K562 (cell line): ENCODE measurements at places on chromosomes 12 and 14. TPM values are rescaled to one million over a fixed set of nuclear protein-coding genes. Genes with fewer than 3 reads are reported as not detected.

KRT3 gene
- total RNA-seq = not detected in 2 replicates

COCH gene
- 64.0 and 65.7 TPM in 2 replicates for total RNA-seq

SLC8A3 gene
- total RNA-seq = not detected in 2 replicates

HOXC9 gene
- total RNA-seq = 9.3 and 9.9 TPM in 2 replicates

ISCA2 gene
- total RNA-seq = 20.3 and 21.1 TPM in 2 replicates

RBP5 gene
- 11.1 and 15.7 TPM in 2 replicates for total RNA-seq

ZNF10 gene
- total RNA-seq = 4.3 and 5.0 TPM in 2 replicates

KRT72 gene
- total RNA-seq = 0.09 TPM in 1 of 2 replicates, not detected in the other

DEPDC4 gene
- 4.3 and 5.7 TPM in 2 replicates for total RNA-seq

LRRIQ1 gene
- total RNA-seq = not detected in 2 replicates

LTBP2 gene
- 0.18 and 0.20 TPM in 2 replicates for total RNA-seq

- no peak for DNase-seq
Observed at GRCh38 chr14:93930296-93930988, 3.3 kb downstream of the FAM181A start.

DNA sequence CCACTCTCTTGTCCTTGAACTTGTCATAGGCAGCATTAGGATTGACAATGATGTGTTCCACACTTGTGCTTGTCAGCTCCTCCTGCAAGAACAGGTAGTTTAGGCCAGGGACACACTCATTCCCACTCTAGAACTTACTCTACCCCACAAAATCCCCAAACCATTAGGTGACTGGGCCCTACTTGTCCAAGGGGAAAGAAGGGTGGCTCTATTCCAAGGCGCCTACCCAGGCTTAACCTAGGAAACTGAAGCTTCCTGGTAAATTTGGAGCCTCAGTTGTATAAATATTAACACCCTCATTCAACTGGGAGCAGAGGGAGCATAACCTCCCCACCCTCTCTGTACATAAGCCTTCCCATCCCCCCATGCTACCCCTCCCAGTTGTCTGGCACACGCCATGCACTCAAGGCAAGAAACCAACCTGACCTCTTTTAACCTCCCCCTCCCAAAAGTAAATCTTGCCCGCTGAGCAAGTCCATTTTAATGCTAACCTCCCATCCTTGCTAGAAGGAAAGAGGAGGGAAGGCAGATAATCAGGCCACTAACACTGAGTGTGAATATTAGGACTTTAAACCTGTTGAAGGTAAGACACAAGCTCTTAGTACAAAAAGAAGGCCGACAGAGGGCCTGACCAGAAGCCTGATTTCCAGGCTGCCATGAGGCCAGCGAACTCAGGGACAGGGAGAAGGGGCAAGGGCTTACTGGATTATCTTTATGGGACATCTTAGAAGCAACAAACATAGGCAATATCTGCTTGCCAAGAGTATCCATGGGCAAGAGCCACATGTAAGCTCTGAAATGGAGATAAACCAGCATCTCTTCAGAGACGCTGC lies 11.0 kb downstream of the DCTN2 start:
- DNase-seq = no peak

GRCh38 chr12:81416571-81416970 lies 338.7 kb downstream of the ACSS3 start:
- no peak for DNase-seq

DNA sequence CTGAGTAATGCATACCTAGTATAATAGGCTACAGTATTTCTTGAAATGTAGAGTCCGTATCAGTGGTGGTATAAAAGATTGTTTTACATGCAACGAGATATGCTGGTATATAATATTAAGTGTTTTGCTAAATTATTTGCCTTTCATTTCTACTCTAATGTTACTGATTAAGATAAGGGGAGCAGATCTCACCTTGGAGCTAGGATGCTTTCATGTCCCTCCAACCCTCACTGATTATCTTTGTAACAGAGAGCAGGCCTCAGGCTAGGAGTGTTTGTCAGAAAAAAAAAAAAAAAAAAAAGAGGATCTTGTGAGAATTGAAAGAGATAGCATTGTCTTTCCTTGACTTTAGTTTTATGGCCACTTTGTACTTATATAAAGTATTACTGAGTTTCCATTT lies 92.6 kb downstream of the PDE3A start:
- no peak for DNase-seq

- no peak for DNase-seq
Observed at GRCh38 chr14:72677664-72678063, 216.2 kb downstream of the DPF3 start.

GRCh38 chr12:93825931-93826555 lies 148.9 kb downstream of the CRADD start:
- no peak for DNase-seq

DNA sequence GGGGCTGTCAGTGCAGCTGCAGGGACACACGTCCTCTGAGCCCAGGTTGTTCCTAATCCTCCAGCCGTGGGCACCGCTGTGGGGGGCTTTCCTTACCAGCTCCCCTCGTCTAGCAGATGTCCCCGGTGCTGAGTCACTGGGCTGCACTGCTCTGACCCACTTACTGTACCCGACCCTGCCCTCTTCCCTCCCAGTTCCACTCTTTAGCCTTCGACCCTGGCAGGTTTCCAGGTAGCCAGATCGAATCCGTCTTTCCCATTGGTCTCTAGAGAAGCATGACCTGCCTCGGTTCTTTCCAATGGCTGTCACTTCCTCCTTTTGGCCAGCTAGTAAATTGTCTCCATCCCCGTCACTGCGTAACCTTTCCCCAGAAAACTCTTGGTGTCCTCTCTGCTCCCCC lies 48.4 kb downstream of the ELK3 start:
- DNase-seq = peak; percentile 44

DNA sequence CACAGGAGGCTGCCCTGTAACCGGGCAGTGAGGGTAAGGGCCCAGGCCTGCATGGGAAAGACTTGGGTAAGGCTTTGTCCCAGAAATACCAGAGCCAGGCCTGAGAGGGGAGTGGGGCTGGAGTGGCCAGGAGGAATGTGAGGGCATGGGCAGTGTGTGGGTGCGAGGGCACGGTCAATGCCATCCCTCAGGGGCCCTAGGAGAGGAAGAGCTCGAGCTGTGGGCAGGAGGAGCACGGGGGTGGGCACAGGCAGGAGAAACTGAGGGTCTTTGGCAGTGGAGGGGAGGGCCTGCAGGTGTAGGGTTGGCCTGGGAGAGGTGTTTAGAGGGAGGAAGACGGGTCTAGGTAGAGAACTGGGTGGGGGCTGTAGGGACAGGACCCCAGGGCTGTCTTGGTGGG lies 381.6 kb downstream of the TMEM121 start:
- DNase-seq = no peak

DNA sequence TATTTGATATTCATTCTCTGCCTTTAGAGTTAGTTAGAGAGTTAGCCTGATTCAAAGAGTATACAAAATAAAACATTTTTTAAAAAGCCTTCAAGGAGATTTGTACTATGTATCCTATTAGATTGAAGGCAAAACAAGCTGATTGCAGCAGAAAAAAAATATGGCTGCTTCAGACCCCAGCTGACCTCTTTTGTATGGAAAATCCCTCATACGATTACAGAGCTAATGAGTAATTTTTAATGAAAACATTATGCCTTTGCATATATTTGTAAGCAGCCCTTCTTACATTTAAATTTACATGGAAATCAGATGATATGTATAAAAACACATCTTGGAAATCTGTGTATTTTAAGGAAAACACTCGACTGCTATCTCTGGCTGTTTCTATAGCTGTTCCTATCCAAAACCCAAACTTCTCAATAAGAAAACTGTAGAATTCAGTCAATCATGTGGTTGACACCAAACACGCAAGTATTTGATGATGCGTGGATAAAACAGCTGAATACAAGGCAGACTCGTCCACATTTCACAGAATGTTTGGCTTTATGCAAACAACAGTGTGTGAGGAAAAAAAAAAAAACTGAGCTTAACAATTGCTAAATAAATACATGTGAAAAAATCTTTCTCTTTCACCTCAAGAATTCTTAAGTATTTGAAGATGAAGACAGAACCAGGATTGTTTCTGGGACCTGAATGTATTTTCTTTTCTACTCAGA lies 275.3 kb downstream of the EGLN3 start:
- DNase-seq = no peak

DNA sequence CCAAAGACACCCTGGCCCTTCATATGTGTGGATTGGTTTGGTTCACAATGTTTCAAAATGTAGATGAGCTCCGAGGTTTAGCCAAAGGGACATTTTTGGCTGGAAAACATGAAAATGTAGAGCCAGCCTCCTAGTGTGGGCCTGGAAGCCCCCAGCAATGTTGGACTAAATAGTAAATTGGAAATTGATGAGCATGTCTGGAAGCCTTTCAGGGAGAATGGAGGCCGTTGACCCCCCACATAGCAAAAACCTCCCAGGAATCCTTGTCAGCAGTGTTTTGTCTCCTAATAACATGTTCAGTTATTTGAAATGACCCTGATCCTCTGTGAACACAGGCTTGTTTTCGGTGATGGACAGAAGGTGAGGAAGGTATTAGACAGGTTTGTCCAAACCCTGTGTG lies 65.1 kb upstream of the TBX3 start:
- no peak for DNase-seq

DNA sequence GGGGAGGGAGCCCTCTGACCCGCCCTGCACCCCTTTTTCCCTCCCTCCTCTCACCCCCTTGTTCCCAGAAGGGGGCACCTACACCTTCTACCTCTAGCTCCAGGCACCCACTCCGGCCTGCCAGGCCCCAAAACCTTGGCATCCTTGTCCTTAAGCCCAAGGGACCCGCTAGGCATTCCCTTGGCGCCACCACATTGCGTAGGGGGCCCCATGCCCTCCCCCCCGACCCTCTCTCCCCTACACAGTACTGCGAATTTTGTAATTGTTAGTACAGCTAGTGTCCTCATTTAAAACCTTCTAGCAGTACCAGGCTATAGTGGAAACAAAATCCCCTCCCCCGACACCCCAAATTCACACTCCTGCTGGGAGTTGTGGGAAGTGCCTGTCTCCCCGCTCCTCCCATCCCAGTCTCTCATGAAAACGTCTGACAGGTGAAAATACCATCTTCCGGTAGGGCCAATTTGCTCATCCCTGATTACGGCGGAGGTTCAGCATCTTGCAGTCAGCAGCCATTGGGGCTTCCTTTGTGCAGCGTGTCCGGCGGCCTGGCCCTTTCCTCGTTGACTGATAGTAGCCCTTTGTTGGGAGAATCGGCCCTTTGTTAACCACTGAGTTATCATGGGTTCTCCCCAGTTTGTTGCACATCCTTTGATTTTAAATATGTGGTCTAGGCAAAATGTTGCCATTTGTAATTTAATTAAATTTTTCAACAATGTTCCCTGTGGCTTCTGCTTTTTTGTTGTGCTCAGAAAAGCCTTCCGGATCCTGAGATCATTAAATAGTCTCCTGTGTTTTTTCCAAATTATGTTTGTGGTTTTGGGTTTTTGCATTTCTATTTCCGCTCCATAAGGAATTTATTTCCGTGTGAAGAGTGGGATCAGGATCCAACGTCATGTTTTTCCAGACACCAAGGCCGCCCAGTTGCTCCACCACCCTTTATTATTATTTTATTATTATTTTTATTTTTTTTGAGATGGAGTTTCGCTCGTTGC lies 7.9 kb upstream of the CEP170B start:
- DNase-seq = no peak

GRCh38 chr12:123934829-123935228 lies 37.8 kb downstream of the CCDC92 start:
- no peak for DNase-seq

DNA sequence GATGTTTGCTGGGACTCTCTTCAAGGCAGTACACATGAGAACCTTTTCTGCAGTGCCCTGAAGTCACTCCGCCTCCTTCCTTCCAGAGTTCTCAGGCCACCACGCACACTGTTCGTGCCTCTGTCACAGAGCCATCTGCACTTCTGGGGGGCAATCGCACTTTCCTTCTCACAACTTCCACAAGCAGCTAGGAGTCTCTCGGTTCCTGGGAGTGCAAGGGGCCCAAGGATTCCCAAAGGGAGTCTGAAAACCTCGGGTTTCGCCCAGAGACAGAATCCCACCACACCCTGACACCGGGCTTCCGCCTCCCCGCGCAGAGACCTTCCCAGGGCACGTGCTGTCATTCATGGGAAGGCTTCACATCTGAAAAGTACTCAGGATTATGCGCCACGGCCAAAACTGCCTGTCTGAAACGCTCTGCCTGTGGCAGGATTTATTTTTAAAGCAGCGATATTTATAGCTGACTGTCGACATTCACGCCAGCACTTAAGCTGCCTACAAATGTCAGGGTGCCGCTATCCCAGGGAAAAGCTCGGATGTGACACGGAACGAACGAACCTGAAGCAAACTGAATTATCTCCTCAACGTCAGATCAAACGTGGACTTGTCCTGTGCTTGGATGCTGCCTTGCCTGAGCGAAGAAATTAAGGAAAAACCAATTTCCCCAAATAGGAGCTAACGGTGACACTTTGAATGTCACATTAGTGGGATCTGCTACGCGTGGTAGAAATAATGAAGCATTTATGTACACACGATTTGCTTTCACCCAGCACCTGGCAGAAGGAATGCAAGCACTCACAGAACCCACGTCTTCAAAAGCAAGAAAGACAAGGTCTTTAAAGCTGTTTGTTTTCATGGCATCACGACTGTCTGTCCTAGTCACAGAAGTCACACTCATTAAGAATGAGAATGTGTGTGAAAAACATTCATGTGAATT lies 154.0 kb downstream of the PIWIL1 start:
- DNase-seq = no peak

DNA sequence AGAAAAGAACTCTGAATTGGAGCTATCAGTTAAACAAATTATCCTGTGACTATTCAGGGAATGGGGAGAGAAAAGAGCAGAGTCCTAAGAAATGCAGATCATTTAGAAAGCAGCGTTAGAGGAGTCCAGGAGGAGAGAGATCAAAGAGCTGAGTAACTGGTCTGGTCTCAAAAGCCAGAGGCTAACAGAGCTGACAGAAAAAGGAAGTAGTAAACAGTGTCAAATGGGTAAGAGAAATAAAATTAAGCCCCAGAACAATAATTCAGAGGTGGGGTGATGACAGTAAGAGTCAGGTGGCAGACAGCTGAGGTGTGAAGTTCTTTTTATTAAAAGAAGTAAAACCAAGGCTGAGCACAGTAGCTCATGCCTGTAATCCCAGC lies 19.3 kb downstream of the GXYLT1 start:
- DNase-seq = no peak

GRCh38 chr14:76585616-76586015 lies 175.7 kb upstream of the VASH1 start:
- no peak for DNase-seq

DNA sequence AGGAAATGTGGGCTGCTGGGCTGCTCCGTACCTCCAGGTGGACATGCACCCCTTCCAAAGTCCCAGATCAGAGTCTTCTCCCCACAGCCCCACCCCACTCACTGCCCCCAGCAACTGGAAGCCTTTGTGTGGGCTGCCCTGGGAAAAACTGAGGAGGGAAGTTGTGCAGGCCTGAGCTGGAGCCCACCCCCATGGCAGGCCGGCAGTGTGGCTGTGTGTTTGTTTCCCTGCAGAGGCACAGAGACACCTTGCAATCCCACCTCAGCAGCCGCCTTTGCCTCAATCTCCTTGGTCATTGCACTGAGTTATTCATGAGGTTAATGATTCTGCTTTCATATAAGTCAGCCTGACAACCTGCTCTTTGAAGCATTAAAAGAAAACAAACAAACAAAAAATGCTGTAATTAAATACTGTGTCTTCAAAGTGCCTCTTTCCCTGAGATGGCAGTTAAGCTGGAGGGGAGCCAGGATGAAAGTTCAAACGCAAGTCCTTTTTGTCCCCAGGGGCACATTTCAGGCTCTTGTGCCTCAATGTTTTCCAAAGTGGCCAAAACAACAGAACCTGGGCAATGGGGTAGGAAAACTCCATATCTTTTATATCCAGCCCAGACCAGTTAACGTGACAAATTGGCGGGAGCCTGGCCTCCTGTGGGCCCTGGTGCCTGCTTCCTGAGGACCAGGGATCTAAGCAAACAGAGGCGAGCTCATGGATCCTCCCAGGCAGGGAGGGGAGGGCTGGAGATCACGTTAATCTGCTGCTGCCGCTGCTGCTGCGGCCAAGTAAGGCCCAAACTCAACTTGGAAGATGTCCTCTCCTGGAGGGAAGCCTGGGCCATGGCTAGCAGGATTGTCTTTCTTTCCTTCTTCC lies 51.9 kb upstream of the TSPAN11 start:
- no peak for DNase-seq
